ENCODE measurements at places on chromosomes 3 and 15.

DNA sequence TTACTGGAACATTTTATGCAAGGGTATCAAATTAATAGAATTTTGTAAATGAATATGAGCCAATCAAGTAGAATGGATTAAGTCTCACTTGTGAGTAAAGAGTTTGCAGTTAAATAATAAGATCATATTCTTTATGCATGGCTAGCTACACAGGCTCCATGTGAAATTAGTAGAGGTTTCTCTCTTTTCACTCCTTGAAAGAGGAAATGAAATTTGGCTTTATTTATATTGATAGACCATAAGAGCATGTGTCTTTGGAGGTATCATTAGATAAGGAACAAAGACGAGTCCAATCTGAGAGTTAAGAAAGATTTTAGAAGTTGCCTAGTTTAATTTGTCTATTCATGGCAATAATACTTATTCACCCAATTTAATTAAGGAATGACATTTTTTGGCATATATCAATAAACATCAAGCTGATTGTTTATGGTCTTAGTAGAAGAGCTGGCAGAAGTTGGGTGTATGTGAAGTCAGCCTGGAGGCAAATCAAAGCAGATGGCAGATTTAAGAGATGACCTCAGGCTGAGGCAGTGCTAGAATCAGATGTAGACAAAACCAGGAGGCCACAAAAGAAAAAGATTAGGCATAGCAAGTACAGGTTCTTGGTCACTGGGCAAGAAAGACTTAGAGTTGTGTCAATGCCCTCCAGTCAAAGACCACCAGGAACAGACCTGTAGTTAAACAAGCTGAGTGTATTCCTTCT is 406.5 kb upstream of the ARHGEF26 start:
- DNase-seq = no peak
- H3K4me3 ChIP-seq = no peak overlapping the region
- no peaks in the 10 kb centered on the region for H3K4me1 ChIP-seq
- H3K27me3 ChIP-seq = no peaks in the 10 kb centered on the region
- no peak overlapping the region for H3K27ac ChIP-seq
- H3K36me3 ChIP-seq = no peaks in the 10 kb centered on the region

GRCh38 chr15:67818464-67818863 is 6.8 kb upstream of the SKOR1 start:
- no peak for DNase-seq
- H3K27me3 ChIP-seq = peaks cover 19% of the 10 kb centered on the region
- H3K36me3 ChIP-seq = no peaks in the 10 kb centered on the region
- H3K4me3 ChIP-seq = no peak overlapping the region
- H3K4me1 ChIP-seq = peaks cover 19% of the 10 kb centered on the region

DNA sequence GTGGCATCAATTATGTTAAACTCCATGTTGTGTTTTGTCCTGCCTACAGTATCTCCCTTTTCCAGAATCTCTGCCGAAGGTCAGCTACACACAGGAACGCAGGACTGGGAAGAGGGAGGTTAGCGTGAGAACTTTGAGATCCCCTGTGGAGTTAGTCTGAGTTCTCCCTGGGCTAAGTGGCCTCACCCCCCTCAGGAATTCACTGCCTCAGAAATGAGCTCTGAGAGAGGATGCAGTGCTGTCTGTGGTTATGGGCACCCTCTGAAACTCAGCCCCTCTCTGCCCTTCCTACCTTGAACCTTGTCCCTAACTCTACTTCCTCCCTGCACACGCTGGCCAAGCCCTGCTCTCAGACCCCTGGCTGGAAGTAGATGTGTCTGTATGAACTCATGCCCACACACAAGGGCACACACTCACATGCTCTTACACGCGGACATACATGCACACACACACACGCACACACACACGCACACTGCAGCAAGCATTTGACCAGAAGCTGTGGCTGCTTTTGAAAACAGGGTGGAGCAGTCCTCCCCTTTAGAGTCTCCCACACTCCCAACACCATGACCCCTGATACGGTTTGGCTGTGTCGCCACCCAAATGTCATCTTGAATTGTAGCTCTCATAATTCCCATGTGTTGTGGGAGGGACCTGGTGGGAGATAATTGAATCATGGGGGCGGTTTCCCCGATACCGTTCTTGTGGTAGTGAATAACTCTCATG is 5.3 kb upstream of the VIPR1 start:
- no peak overlapping the region for H3K27ac ChIP-seq
- DNase-seq = peak; percentile 25
- no peaks in the 10 kb centered on the region for H3K27me3 ChIP-seq
- H3K4me1 ChIP-seq = peaks cover 11% of the 10 kb centered on the region

- no peaks in the 10 kb centered on the region for H3K36me3 ChIP-seq
- DNase-seq = no peak
- no peak overlapping the region for H3K4me3 ChIP-seq
Measured at GRCh38 chr3:169542331-169542751, 121.2 kb downstream of the MECOM start.

- DNase-seq = no peak
- H3K27me3 ChIP-seq = no peaks in the 10 kb centered on the region
- H3K4me3 ChIP-seq = no peak overlapping the region
- H3K27ac ChIP-seq = no peak overlapping the region
- H3K36me3 ChIP-seq = no peaks in the 10 kb centered on the region
Measured at GRCh38 chr3:11400213-11400612, 128.0 kb downstream of the ATG7 start.

- no peaks in the 10 kb centered on the region for H3K4me1 ChIP-seq
- H3K27ac ChIP-seq = no peak overlapping the region
- H3K4me3 ChIP-seq = no peak overlapping the region
Measured at GRCh38 chr3:70097084-70097483, 97.6 kb downstream of the SAMMSON start.

DNA sequence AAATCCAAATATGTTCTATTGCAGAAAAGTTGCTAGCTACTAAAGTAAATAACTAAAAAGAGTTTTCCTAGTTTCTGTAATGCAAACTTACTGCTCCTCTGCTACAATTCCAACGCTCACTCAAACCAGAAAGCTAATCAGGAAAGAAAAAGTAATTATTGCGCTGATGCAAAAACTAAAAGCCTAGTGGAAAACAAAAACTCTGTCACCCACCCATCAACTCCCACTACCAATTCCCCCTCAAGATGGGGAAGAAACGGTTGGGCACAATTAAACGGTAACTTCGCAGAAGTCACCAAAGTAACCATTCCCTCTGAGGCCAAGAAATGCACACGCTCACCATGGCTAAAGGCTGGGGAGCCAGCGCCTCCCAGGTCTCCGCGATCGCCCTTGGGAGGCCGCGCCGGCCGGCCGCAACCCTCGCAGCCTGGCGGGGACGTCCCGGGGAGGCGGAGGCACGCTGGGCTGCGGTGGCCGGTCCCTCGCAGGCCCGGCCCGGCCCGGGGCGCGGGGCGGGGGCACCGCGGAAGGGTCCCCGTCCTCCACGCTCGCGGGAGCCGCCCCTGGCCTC is 684 bp downstream of the SLTM start:
- peaks cover 13% of the 10 kb centered on the region for H3K4me1 ChIP-seq
- H3K4me3 ChIP-seq = peak overlapping the region; percentile 63
- no peaks in the 10 kb centered on the region for H3K27me3 ChIP-seq
- H3K36me3 ChIP-seq = no peaks in the 10 kb centered on the region
- peak overlapping the region; percentile 90 for H3K27ac ChIP-seq
- DNase-seq = no peak

GRCh38 chr3:139888561-139889140 is 46.3 kb upstream of the CLSTN2 start:
- no peak for DNase-seq
- H3K36me3 ChIP-seq = no peaks in the 10 kb centered on the region
- H3K4me1 ChIP-seq = no peaks in the 10 kb centered on the region
- no peak overlapping the region for H3K4me3 ChIP-seq

- H3K27me3 ChIP-seq = no peaks in the 10 kb centered on the region
- no peaks in the 10 kb centered on the region for H3K4me1 ChIP-seq
- H3K36me3 ChIP-seq = no peaks in the 10 kb centered on the region
- no peak overlapping the region for H3K4me3 ChIP-seq
- H3K27ac ChIP-seq = no peak overlapping the region
Measured at GRCh38 chr3:94414418-94414817, 351.6 kb downstream of the NSUN3 start.

GRCh38 chr15:67509918-67510317 is 11.0 kb upstream of the C15orf61 start:
- H3K27ac ChIP-seq = no peak overlapping the region
- DNase-seq = no peak
- no peaks in the 10 kb centered on the region for H3K27me3 ChIP-seq
- no peak overlapping the region for H3K4me3 ChIP-seq

- DNase-seq = no peak
- H3K4me3 ChIP-seq = no peak overlapping the region
- no peaks in the 10 kb centered on the region for H3K36me3 ChIP-seq
- H3K4me1 ChIP-seq = no peaks in the 10 kb centered on the region
- H3K27me3 ChIP-seq = no peaks in the 10 kb centered on the region
Measured at GRCh38 chr15:98126326-98127085, 166.0 kb downstream of the ARRDC4 start.

Data from liver (tissue), 10 donors.